ENCODE measurements at places on chromosomes 16 and 17.

GRCh38 chr17:79613195-79613772 is 2.4 kb upstream of the RBFOX3 start:
- DNase-seq, result no peak

GRCh38 chr16:87002717-87003413 is 314.3 kb downstream of the C16orf95 start:
- no peak for DNase-seq

- no peak for DNase-seq
Observed at GRCh38 chr17:32120716-32121115, 21.6 kb upstream of the RHOT1 start.

GRCh38 chr17:54124456-54124855 is 301.7 kb downstream of the KIF2B start:
- DNase-seq, result no peak

- DNase-seq, result no peak
Observed at GRCh38 chr17:58307468-58308172, 21.0 kb downstream of the TSPOAP1 start.

DNA sequence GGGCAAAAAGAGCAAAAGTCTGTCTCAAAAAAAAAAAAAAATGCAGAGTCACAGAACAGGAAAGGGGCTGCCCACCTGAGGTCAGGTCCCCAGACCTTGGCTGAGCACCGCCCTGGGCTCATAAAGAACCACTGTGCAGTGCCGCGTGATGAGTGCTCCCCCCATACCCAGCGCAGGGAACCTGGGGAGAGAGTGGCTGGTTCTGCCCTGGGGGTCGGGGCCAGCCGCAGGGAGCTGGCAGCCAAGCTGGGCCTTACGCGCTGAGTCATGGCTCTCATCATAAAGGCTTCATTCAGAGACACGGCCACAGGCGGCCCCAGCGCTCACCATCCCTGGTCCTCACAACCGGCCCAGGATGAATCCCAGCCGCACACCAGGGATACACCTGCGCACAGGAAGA is 80.7 kb downstream of the RAB11FIP4 start:
- DNase-seq, result no peak

DNA sequence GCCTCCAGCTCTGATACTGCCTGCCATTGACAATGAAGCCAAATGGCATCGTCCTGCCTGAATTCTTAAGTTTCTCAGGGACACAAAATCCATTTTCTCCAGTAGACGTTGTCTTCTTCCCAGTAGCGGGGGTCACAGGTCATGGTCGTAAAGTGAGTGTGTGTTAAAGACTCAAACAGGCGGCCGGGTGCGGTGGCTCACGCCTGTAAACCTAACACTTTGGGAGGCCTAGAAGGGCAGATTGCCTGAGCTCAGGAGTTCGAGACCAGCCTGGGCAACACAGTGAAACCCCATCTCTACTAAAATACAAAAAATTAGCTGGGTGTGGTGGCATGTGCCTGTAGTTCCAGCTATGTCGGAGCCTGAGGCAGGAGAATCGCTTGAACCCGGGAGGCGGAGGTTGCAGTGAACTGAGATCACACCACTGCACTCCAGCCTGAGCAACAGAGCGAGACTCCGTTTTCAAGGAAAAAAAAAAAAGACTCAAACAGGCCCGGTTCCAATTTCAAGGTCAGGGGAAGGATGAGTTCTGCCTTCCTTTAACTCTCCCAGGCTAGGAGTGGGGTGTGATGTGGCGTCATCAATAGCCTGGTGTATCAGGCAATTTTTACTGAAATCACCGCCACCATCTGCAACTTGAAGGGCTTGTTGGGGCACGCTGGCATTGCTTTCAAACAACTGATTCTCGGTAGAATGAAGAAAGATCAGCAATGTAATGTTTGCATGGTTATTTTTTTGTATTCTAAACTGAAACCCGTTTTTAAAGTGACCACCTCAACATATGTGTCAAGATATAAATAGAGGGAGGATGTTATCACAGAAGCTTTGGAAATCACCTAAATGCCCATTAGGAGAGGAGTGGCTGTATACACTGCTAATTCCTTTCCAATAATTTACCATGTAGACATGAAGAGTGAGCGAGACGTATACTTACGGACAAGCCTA is 91.0 kb downstream of the WSCD1 start:
- no peak for DNase-seq

DNA sequence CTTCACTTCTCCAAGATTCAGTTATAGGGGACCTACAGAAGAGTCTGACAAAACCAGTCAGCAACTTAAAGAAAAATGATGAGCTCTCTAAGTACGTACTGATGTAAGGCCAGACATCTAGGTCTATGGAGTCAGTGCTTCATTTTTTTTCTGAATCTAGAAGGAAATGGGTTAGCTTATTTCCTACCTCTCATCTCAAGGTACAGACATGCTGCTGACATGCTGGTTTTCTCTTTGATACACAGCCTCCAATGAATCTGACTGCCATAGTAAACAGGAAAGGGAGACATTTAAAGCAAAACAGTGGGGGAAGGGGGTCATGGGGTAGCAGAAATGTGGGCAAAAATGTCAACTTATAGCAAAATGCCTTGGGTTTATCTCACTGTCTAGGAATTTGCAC is 16.4 kb downstream of the CDR2 start:
- DNase-seq, result no peak

DNA sequence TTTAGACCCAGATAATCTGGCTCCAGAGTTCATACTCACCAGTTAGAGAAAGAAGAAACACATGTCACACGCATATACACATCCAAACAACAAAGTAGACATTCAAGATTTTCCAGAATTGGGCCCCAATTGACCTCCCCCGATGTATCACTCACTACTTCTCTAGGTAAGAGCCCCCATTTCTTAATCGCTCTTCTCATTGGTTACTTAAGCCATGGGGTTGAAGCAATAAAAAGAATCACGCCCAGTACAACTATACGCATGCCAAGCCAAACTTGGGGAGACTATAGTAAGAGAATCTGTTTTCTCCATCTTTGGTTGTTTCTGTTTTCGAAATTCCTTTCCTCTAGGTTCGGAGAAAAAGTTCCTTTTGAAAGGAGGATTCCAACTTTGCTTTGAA is 565 bp downstream of the DDX52 start:
- no peak for DNase-seq

- DNase-seq, result no peak
Observed at GRCh38 chr16:27511657-27512448, 37.9 kb downstream of the GTF3C1 start.

GRCh38 chr17:57143361-57143760 is 58.3 kb downstream of the AKAP1 start:
- DNase-seq, result no peak

GRCh38 chr17:77728474-77728795 is 230.1 kb upstream of the TNRC6C start:
- DNase-seq, result no peak

- no peak for DNase-seq
Observed at GRCh38 chr16:85963753-85964285, 64.9 kb downstream of the IRF8 start.

- DNase-seq, result no peak
Observed at GRCh38 chr17:31428111-31428510, 36.6 kb downstream of the RAB11FIP4 start.

GRCh38 chr16:56281249-56281805 is 90.0 kb downstream of the GNAO1 start:
- no peak for DNase-seq

DNA sequence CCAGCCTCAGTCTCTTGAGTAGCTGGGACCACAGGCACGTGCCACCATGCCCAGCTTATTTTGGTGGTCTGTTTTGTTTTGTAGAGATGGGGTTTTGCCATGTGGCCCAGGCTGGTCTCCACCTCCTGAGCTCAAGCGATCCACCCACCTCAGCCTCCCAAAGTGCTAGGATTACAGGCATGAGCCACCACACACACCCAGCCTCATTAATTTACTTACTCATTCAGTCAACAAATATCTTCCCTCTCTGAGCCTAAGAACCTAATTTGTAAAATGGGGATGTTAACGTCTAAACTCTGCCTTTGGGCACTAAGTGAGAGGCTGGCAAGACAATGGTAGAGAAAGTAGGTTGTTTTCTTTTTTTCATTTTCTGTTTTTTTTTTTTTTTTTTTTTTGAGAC is 22.6 kb downstream of the SRCIN1 start:
- DNase-seq, result no peak
